Effector memory CD8-positive, alpha-beta T cell (primary cell): ENCODE measurements at places on chromosomes 5 and 9.
A peak's percentile ranks its signal among the peaks of the same experiment; 100 is the strongest.

GRCh38 chr5:125275725-125276090 is 529.3 kb upstream of the ZNF608 start:
- no peaks in the 10 kb centered on the region for H3K27me3 ChIP-seq
- H3K4me1 ChIP-seq = no peaks in the 10 kb centered on the region
- no peak for DNase-seq
- no peaks in the 10 kb centered on the region for H3K36me3 ChIP-seq
- no peak overlapping the region for H3K4me3 ChIP-seq

- DNase-seq = no peak
- no peak overlapping the region for H3K4me3 ChIP-seq
- H3K36me3 ChIP-seq = no peaks in the 10 kb centered on the region
- H3K4me1 ChIP-seq = peaks cover 28% of the 10 kb centered on the region
Observed at GRCh38 chr5:41770799-41771198, 99.4 kb downstream of the OXCT1 start.

DNA sequence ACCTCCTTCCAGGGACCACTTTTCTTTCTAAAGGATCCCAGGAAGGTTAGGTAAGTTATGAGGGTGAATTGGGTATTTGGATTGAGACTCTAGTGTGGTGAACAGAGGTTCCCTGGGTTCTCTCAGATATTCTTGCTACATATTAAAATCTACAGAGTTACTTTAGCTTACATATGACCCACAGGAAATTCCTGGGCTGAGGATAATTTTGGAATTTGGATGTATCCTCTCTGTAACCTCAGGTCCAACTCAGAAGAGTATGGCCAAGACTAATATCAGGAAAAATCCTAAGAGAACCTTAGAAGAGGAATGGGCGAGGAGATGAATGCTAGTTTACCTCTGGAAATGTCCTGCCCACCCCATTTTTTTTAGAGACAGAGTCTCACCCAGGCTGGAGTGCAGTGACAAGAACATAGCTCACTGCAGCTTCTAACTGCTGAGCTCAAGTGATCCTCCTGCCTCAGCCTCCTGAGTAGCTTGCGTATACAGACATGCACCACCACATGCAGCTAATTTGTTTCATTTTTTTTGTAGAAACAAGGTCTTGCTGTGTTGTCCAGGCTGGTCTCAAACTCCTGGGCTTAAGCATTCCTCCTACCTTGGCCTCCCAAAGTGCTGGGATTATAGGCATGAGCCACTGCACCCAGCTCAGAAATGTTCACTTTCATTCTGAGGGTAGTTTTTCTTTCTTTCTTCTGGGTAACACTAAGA is 196.4 kb downstream of the ARHGEF28 start:
- peaks cover 5% of the 10 kb centered on the region for H3K27me3 ChIP-seq
- no peaks in the 10 kb centered on the region for H3K4me1 ChIP-seq
- H3K27ac ChIP-seq = no peak overlapping the region
- H3K36me3 ChIP-seq = no peaks in the 10 kb centered on the region
- H3K4me3 ChIP-seq = no peak overlapping the region
- no peak for DNase-seq

GRCh38 chr5:52139888-52140615 is 647.7 kb upstream of the ITGA1 start:
- H3K4me1 ChIP-seq = no peaks in the 10 kb centered on the region
- no peak overlapping the region for H3K27ac ChIP-seq
- DNase-seq = no peak
- no peaks in the 10 kb centered on the region for H3K27me3 ChIP-seq
- H3K4me3 ChIP-seq = no peak overlapping the region
- no peaks in the 10 kb centered on the region for H3K36me3 ChIP-seq

DNA sequence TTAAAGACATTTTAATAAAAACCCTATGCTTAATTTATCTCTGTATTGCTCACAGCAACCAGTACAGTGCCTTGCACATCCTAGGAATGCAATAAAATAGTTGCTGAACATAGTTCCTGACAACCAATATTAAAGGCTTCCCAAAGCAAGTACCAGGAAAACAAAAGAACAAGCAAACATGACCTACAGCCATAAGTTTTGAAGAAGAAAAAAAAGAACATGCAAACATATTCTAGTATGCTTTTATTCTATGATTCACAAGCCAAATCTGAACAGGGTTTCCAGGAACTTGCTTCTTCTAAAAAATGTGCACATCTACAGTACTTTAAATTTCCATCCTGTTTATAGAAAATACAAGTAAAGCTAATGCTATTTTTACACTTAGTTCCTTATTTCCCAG is 4.5 kb downstream of the CEMIP2 start:
- H3K4me3 ChIP-seq = peak overlapping the region; percentile 10
- peaks cover 38% of the 10 kb centered on the region for H3K36me3 ChIP-seq
- peaks cover 84% of the 10 kb centered on the region for H3K4me1 ChIP-seq

DNA sequence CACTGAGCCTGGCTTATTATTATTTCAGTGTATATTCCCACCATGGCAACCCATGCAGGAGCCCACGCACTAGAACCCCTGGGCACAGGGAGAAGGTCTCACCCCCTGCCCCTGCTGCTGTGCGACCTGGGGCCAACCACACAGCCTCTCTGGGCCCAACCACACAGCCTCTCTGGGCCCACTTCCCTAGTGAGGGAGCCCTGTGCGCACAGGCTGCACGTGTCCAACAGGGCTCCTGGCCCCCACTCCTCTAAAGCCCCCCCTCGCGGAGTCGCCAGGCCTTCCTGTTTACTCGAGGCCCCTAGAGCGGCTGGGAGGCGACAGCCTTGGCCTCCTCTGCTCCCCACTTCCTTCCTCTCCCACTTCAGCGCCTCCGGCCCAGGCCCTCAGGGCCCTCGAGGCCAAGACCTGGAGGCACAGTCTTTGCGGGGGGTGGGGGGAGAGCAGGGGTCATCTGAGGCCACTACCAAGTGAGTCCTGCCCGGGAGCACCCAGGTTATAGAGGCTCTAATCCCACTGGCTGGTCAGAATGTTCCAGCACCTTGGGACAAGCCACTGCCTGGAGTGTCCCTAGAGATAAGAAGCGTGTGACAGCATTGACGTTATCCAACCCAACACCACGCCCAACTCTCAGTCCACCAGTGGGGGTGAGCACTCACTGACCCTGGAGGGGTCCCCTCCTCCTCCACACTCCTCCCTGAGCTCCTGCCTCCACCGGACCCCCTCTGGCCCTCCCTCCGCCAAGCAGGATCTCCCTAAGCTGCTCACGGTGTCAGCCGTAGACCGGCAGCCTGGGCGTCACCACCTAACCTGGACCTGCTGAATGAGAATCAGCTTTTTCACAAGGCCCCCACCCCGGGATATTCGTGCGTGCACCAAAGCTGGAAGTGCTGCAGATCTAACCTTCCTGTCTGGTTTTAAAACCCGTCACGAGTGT is 7.9 kb upstream of the ENG start:
- DNase-seq = peak; percentile 69
- peak overlapping the region; percentile 91 for H3K27ac ChIP-seq
- H3K36me3 ChIP-seq = peaks cover 3% of the 10 kb centered on the region
- no peaks in the 10 kb centered on the region for H3K27me3 ChIP-seq
- H3K4me3 ChIP-seq = peak overlapping the region; percentile 47

GRCh38 chr5:83179966-83180365 is 102.6 kb downstream of the XRCC4 start:
- DNase-seq = no peak
- no peaks in the 10 kb centered on the region for H3K36me3 ChIP-seq
- H3K27me3 ChIP-seq = no peaks in the 10 kb centered on the region
- H3K4me1 ChIP-seq = no peaks in the 10 kb centered on the region
- no peak overlapping the region for H3K27ac ChIP-seq

DNA sequence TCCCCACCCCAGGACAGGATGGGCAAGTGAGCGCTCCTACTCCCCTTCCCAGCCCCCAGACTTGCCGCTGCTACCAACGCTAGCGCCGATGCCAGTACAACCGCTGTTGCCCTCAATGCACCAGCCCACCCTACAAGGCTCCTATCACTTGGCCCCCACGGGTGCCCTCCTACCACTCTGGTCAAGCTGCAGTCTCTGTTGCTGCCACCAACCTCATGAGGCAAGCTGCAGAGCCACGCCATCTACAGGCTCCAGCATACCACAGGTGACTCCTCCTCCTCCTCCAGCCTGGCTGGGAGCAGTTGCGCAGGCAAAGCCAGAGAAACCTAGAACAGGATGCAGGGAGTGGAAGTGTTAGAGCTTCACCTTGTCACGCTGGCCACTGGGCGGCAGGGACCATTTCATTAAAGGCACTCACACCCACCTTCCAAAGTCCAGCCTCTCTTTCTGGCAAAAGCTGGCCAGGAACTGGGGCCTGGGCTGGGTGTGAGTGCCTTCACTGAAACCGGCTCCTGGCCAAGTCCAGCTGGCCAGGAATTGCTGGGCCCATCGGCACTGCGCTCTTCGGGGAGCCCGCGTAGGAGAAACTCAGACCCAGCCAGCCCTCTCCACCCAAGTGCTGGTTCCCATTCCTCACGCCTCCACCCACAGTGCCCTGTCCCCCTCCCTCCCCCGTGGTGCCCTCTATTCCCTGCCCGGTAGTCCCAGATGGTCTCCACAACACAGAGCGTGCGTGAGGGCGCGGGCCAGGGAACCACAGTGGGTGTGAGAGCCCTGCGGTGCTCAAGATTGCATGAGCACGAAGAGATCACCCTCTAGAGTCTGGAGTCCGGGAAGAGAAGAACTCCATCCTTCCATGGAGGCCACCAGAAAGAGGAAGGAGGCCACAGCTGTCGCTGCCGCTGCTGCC is 1.6 kb upstream of the PCAT7 start:
- no peaks in the 10 kb centered on the region for H3K4me1 ChIP-seq
- peaks cover 15% of the 10 kb centered on the region for H3K27me3 ChIP-seq
- H3K4me3 ChIP-seq = no peak overlapping the region
- H3K36me3 ChIP-seq = no peaks in the 10 kb centered on the region
- no peak overlapping the region for H3K27ac ChIP-seq

DNA sequence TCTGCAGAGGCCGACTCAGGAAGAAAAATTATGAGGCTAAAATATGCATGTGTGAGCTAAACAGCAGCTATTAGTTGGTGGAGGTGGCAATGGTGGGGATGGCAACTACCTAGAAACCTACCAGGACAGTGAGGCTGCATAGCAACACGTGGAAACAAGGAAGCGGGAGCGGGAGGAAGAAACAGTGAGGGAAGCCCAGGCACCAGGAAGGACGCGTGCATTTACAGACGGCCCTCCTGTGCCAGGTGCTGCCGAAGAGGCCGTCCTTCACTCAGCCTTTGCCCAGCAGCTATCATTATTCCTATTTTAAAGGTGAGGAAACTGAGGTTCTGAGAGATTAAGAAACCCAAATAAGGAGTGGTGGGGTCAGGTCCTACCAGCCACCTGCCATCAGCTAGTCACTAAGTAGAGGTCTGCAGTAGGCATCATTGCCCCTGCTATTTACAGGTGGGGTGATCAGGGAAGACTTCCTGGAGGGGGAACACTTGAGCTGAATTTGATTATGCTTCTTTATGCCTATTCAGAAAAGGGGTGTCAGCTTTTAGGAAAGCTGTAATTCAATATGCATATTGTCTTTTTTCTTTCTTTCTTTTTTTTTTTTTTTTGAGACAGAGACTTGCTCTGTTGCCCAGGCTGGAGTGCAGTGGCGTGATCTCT is 125.3 kb downstream of the CRB2 start:
- no peak overlapping the region for H3K27ac ChIP-seq
- DNase-seq = no peak
- H3K36me3 ChIP-seq = peaks cover 3% of the 10 kb centered on the region
- no peaks in the 10 kb centered on the region for H3K27me3 ChIP-seq

DNA sequence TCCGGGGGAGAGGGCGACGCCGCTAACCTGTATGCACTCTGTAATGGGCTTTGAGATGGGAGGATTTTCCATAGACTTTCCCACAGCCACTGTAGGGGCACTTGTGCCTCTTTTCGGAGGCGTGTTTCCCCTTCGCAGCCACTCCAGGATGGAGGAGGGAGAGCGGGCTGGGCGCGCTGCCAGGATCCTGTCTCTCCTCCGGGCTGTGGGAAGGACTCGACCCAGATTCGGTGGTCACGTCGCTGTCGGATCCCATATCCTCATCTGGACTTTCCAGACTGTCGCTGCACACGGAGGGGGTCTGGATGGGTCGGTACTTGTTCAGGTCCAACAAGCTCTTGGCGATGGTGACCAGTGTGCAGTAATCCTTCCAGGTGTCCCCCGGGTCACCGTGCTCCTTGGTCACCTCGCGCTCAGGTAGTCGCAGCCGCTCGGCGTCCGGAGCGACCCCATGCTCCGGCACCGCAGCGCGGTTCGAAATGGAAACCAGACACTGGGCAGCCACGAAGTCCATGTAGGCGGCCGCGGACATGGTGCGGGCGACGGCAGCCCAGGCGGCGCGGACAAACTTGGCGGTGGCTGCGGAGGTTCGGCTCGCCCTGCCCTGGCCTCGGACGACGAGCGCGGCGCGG is 1.5 kb downstream of the KLF9 start:
- H3K4me3 ChIP-seq = peak overlapping the region; percentile 99
- H3K27ac ChIP-seq = peak overlapping the region; percentile 100
- H3K4me1 ChIP-seq = peaks cover 47% of the 10 kb centered on the region
- DNase-seq = no peak
- no peaks in the 10 kb centered on the region for H3K27me3 ChIP-seq

- H3K27me3 ChIP-seq = peaks cover 27% of the 10 kb centered on the region
- H3K36me3 ChIP-seq = no peaks in the 10 kb centered on the region
- H3K4me1 ChIP-seq = peaks cover 12% of the 10 kb centered on the region
Observed at GRCh38 chr5:14143841-14144585, 871 bp downstream of the TRIO start.

DNA sequence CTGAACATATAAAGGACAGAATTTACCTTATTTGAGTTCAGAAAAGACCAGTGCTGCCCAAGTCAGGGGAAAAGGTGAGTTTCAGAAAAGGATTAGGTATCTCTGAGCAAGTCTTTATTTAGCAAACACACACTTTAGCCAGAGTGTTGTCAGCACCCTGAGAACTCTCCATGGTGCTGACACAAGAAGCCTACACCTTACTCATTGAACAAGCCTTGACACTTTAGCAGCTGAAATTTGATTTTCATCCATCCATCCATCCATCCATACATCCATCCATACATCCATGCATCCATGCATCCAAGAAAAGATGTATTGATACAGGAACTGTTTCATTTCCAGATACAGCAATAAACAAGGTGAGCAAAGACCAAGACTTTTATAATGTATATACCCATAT is 311.2 kb downstream of the TRIM32 start:
- H3K4me3 ChIP-seq = no peak overlapping the region
- H3K4me1 ChIP-seq = no peaks in the 10 kb centered on the region
- H3K27me3 ChIP-seq = no peaks in the 10 kb centered on the region
- no peak for DNase-seq
- H3K36me3 ChIP-seq = peaks cover 3% of the 10 kb centered on the region

- no peaks in the 10 kb centered on the region for H3K4me1 ChIP-seq
- no peak overlapping the region for H3K27ac ChIP-seq
- no peak overlapping the region for H3K4me3 ChIP-seq
- H3K27me3 ChIP-seq = no peaks in the 10 kb centered on the region
- no peak for DNase-seq
- no peaks in the 10 kb centered on the region for H3K36me3 ChIP-seq
Observed at GRCh38 chr9:102049586-102050246, 311.3 kb upstream of the GRIN3A start.
